Neural crest cell (in vitro differentiated cells): ENCODE measurements at places on chromosomes 5 and 9. TPM values are rescaled to one million over a fixed set of nuclear protein-coding genes. Genes with fewer than 3 reads are reported as not detected.

- H3K4me3 ChIP-seq: no peak overlapping the region
- H3K27ac ChIP-seq: no peak overlapping the region
- no peaks in the 10 kb centered on the region for H3K4me1 ChIP-seq
- DNase-seq: no peak
Observed at GRCh38 chr9:97558701-97559101, 57.2 kb downstream of the TMOD1 start.

DNA sequence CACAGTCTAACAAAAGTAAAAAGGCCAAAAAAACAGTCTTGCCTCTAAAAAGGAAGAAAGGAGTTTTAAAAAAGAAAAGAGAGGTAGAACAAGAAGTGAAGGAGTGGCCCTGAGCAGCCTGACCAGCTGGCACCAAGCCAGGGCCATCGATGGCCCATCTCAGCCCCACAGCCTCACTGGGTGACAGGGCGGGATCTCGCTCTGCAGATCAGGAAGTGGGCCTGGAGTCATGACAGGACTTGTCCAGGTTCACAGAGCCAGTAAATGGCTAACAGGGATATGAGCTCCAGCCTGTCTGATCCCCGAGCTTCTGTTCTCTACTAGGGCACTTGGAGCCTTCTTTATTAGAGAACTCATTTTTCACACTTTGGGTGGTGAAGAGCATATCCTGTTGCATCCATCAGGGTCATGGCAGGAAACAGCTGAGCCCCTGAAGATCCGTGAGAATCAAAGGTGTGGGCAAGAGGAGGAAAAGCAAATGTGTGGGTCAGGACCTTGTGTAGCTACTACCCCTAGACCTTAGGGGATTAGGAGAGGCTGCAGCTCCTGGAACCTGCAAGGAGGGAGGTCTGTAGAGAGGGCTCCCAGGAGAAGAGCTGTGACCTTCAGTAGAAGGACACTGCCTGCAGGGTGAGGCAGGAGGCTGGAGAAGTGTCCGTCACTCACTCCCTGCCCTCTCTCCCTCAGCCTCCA lies 299.0 kb upstream of the MSX2 start:
- H3K27me3 ChIP-seq: peaks cover 3% of the 10 kb centered on the region
- DNase-seq: no peak
- no peak overlapping the region for H3K27ac ChIP-seq

- H3K27ac ChIP-seq: peak within 1 kb of the TSS; percentile 95
- peaks cover 24% of the 10 kb centered on the region for H3K4me1 ChIP-seq
- no peaks in the 10 kb centered on the region for H3K27me3 ChIP-seq
Observed at GRCh38 chr5:138352071-138352721, at the start of gene KDM3B. KDM3B (plus strand) TSS chr5:138352685; CDS start chr5:138352796, 111 bp downstream.

DNA sequence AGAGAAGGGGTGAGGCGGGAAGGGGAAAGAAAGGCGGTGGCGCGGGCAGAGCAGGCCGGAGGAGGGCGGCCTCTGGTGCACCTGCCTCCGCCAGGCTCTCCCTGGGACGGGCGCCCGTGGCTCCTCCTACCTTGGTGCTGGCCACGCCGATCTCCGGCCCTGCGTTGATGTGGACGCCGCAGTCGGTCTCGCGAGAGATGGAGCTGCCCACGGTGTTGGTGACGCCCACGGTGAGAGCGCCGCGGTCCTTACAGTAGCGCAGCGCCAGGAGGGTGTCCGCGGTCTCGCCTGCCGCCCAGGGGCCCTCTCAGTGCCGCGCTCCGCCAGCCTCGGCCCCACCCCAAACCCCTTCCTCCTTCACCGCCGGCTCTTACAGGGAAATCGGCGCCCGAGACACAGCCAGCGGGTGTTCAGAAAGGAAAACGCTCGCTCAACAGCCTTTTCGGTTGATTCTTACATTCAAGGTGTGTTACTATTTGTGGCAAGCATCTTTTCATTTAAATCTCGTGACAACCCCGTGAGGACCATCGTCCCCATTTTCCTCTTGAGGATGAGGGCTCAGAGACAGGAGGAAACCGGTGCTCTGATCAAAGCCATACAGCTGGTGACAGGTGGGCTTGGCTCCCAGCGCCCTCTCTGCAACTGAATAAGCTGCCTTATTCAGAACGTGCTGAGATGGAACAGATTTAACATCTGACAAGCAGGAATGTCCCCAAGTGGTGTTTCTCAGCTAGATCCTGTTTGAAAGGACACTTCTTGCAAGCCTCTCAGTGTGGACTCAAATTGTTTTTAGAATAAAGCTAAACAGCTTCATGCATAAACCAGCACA lies 22.0 kb upstream of the MAPK9 start:
- no peak overlapping the region for H3K27ac ChIP-seq
- no peak overlapping the region for H3K4me3 ChIP-seq
- no peaks in the 10 kb centered on the region for H3K27me3 ChIP-seq
- H3K4me1 ChIP-seq: no peaks in the 10 kb centered on the region

- no peaks in the 10 kb centered on the region for H3K36me3 ChIP-seq
- DNase-seq: no peak
- no peak overlapping the region for H3K27ac ChIP-seq
- peaks cover 66% of the 10 kb centered on the region for H3K27me3 ChIP-seq
Observed at GRCh38 chr5:181129601-181130000, 1.4 kb downstream of the OR2V1 start.

DNA sequence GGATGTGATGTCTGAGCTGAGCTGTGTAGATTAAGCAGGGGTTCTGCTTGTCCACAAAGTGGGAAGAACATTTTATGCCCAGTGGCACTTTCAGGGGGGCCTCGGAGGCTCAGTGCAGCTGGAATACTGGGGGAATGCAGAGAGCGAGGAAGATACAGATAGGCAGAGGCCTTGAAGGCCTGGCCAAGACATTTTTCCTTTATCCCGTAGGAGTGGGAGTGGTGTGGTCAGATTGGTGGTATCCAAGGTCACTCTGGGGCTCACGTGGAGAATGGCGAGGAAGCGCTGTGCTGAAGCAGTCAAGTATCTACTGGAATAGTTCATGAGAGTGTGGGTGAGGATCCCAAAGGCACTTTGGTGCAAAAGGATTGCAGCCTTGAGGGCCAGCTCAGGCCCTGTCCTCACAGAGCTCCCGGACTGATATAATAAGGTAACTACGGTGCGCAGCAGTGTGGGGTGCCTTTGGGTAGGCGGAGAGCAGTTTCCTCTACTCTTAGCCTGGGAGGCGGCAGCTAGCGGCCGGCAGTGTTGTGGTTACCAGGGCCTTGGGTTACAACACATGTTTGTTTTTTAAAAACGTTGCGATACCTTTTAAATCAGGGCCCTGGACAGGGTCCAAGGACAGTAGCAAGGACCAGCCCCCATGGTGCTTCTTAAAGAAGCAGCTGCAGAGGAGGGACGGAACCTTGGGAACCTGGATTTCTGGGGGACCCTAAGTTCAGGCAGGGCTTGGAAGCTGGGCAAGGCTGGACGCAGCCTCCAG lies 10.8 kb upstream of the CCDC69 start:
- H3K4me3 ChIP-seq: no peak overlapping the region
- no peak for DNase-seq
- H3K4me1 ChIP-seq: peaks cover 9% of the 10 kb centered on the region
- no peak overlapping the region for H3K27ac ChIP-seq

- H3K27ac ChIP-seq: no peak overlapping the region
- DNase-seq: no peak
- H3K4me3 ChIP-seq: no peak overlapping the region
- no peaks in the 10 kb centered on the region for H3K27me3 ChIP-seq
Observed at GRCh38 chr9:108209132-108209685, 646.6 kb downstream of the ACTL7B start.

DNA sequence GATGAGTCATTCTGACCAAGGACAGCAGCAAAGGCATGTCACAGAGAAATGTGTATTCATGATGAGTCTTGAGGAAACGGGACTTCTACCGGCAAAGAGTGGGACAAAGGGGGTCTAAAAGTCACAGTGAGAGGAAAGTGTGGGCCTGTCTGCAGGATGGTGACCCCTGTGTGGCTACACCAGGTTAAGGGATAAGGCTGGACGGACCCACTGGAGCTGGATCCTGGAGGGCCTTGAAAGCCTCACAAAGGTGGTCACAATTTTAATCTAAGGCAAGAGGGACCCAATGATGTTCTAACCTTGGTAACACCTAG lies 176.5 kb downstream of the CDK5RAP2 start:
- DNase-seq: no peak
- peaks cover 25% of the 10 kb centered on the region for H3K36me3 ChIP-seq
- no peaks in the 10 kb centered on the region for H3K4me1 ChIP-seq
- no peak overlapping the region for H3K4me3 ChIP-seq
- H3K27ac ChIP-seq: no peak overlapping the region
- no peaks in the 10 kb centered on the region for H3K27me3 ChIP-seq

- no peak for DNase-seq
- H3K4me1 ChIP-seq: peaks cover 12% of the 10 kb centered on the region
- peak overlapping the region; percentile 64 for H3K27ac ChIP-seq
- no peak overlapping the region for H3K4me3 ChIP-seq
- peaks cover 10% of the 10 kb centered on the region for H3K36me3 ChIP-seq
Observed at GRCh38 chr9:92611621-92612285, 58.2 kb downstream of the IPPK start.

DNA sequence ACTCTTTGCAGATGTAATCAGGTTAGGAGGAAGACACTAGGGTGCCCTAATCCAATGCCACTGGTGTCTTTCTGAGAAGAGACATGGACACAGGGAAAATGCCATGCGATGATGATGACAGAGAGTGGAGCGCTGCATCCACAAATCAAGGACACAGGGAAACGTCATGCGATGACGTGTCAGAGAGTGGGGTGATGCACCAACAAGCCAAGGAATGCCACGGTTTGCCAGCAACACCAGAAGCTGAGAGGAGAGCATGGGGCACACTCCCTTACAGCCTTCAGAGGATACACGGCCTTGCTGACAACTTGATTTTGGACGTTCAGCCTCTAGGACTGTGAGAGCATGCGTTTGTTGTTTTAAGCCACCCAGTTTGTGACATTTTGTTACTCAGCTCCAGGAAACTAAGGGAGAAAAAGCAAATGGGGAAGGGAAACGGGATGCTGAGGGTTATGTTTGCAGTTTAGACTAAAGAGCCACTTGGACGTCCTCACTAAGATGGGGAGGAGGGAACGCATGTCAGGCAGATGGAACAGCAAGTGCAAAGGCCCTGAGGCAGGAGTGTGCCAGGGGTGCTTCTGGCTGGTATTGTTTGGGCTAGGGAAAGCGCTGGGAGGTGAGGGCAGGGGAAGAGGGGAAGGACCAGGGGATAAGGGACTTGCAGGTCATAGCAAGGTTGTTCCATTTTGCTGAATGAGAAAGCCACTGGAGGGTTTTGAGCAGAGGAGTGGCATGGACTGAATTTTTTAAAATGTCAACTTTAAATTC lies 2.5 kb upstream of the TENT4A start:
- DNase-seq: no peak
- H3K4me3 ChIP-seq: peak overlapping the region; percentile 84
- H3K4me1 ChIP-seq: peaks cover 29% of the 10 kb centered on the region
- H3K27ac ChIP-seq: no peak overlapping the region
- H3K36me3 ChIP-seq: no peaks in the 10 kb centered on the region

GRCh38 chr9:32716955-32717543 lies 66.3 kb upstream of the TMEM215 start:
- peaks cover 11% of the 10 kb centered on the region for H3K27me3 ChIP-seq
- peaks cover 3% of the 10 kb centered on the region for H3K4me1 ChIP-seq
- DNase-seq: no peak
- H3K4me3 ChIP-seq: no peak overlapping the region
- no peak overlapping the region for H3K27ac ChIP-seq
- no peaks in the 10 kb centered on the region for H3K36me3 ChIP-seq

DNA sequence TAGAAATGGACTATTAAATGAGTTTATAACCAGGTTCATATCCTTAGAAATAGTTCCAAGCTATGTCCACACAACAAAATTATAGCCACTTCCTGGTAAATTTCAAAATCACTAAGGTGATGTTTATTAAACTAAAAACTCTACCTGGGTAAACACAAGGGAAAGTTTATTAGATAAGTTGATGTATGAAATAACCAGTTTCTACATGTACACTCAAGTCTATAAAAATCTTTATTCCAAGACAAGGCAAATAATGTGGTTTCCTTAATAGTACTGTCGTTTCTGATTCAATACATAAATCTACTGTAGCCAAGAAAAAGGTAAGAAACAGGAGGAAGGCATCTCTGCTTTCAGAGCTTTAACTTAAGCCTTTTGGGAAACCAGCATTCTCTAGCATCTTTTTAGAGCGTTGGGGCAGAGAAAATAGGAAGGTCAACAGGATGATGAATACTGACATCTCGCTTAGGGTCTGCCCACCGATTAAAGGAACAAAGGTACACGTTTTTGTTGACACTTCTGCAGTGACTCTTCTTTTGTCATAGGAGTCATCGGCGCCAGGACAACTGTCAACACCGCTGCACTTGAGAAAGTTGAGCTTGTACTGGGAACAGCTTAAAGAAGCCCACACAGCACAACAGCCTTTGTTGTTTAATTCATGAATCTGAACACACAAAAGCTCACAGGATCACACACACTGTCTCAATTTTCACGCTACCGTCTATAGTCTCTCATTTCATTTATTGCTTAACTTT lies 513.6 kb downstream of the SLCO4C1 start:
- H3K4me3 ChIP-seq: peak overlapping the region; percentile 0
- H3K4me1 ChIP-seq: peaks cover 19% of the 10 kb centered on the region
- H3K27me3 ChIP-seq: peaks cover 92% of the 10 kb centered on the region
- no peak for DNase-seq
- no peak overlapping the region for H3K27ac ChIP-seq

DNA sequence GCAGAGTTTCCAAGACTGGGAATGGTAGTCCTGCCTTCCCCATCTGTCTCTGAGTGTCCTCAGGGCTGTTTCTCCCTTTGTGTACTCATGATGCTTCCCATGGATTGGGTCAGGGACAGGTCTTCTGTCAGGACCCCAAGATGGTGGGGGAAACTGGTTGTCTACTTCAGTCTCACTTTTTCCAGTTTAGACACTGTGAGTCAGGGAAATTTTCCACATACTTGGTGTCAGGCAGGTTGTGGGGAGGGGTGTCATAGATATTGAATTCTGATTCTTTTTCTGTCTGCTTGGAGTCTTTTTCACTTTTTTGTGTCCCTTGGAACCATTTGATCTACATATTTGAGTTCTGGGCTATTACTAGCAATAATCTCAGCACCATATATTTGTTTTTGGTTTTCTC lies 10.3 kb downstream of the POLK start:
- no peak overlapping the region for H3K4me3 ChIP-seq
- no peak overlapping the region for H3K27ac ChIP-seq
- no peaks in the 10 kb centered on the region for H3K27me3 ChIP-seq
- peaks cover 31% of the 10 kb centered on the region for H3K4me1 ChIP-seq
- peaks cover 36% of the 10 kb centered on the region for H3K36me3 ChIP-seq
- DNase-seq: no peak

- H3K27me3 ChIP-seq: peaks cover 15% of the 10 kb centered on the region
- H3K4me1 ChIP-seq: peaks cover 4% of the 10 kb centered on the region
- H3K27ac ChIP-seq: no peak overlapping the region
- DNase-seq: no peak
- peaks cover 14% of the 10 kb centered on the region for H3K36me3 ChIP-seq
Observed at GRCh38 chr9:135647884-135648283, 8.5 kb upstream of the GLT6D1 start.

The CNTFR gene
- 112 and 115 TPM in 2 replicates for total RNA-seq

The ADAMTSL2 gene
- total RNA-seq: 0.16 and 0.20 TPM in 2 replicates

The CTXN3 gene
- total RNA-seq: not detected in 2 replicates

The ITGA1 gene
- total RNA-seq: 2.2 and 3.0 TPM in 2 replicates

The FABP6 gene
- 1.3 and 1.5 TPM in 2 replicates for total RNA-seq

The SNCB gene
- total RNA-seq: 0.40 and 0.96 TPM in 2 replicates

The PPP3R2 gene
- total RNA-seq: not detected in 2 replicates
